ENCODE measurements at places on chromosomes 1 and 21. TPM values are rescaled to one million over a fixed set of nuclear protein-coding genes. Genes with fewer than 3 reads are reported as not detected.

DNA sequence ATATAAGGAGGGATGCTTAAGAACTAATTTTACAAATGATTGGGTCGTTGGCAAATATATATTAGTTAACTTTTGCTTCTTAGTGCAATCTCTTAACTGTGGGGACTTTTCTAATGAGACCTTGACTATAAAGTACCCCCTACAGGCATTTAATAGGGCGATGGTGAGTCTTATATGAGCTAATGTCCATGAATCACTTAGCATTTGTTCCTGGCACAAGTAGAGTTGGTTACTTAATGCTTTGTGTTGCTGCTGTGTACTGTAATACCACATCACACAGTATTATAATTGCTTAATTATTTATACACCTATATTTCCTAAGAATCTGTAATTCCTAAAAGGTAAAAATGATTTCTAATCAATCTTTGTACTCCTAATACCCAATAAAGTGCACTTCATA is 25.3 kb upstream of the TMCO1 start:
- no peaks in the 10 kb centered on the region for H3K36me3 ChIP-seq
- DNase-seq: no peak
- H3K4me1 ChIP-seq: no peaks in the 10 kb centered on the region
- H3K27ac ChIP-seq: no peak overlapping the region
- no peaks in the 10 kb centered on the region for H3K27me3 ChIP-seq

DNA sequence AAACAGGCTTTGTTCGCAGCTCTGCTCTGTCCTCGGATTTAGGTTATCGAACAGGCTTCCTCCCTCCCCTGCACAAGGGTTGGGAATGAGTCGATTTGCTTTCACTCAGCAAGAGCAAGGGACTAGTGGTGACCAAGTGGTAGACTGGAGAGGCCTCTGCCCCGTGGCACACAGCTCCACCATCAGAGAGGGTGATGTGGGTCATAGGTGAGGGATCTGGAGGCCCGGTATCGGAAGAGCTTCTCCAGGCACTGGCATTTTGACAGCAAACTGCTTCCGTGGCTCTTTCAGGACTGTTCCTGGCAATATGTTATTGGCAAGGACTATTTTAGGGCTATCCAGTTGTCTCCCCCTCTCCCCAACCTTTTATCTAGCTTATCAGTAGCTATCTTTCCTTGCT is 3.1 kb upstream of the ELF3 start:
- DNase-seq: no peak
- no peaks in the 10 kb centered on the region for H3K27me3 ChIP-seq
- H3K4me3 ChIP-seq: peak overlapping the region; percentile 20

DNA sequence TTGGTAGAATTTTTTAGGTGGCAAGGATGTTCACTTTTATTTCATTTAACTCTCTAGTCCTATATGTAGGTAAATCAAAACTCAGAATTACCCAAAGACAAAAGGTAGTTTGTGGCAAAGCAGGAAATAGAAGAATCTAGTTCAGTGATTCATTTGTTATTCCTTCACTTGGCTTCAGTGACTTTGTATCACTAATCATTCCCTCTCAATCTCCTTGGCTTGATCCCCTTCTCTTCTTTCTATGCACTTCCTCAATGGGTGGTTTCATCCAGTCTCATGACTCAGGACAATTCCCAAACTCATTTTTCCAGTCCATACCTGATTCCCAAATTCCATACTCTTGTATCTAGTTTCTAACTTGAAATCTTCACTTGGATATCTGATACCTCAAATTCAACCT is 64.9 kb downstream of the PRKACB start:
- no peak overlapping the region for H3K27ac ChIP-seq
- DNase-seq: no peak
- H3K4me1 ChIP-seq: no peaks in the 10 kb centered on the region
- H3K27me3 ChIP-seq: no peaks in the 10 kb centered on the region
- no peak overlapping the region for H3K4me3 ChIP-seq

DNA sequence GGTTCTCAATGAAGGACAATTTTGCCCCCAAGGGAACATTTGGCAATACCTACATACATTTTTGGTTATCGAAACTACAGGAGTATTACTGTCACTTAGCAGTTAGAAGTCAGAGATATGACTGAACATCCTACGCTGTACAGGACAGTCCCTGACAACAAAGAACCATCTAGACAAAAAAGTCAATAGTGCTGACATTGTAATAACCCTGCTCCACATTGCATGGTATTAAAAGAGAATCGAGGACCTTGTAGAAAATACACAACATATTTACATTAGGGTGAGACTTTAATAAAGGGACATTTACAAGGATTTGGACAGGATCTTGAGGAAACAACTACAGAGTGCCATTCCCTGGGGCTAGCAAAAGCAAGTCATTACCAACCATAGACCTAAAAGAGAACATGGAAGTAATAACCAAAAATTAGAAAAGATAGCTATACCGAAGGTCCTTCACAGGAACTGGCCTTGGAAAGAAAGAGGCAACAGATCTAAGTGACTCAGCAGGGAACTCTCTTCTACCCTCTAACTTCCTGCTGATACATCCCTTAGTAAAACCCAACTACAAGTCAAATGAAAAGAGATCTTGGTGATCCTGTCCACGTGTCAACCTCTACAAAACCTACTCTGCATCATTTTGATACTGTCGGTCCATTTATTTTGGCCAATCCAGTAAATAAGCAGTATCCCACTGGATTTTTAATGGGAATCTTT is 40.2 kb downstream of the ANGPTL3 start:
- no peaks in the 10 kb centered on the region for H3K4me1 ChIP-seq
- no peak overlapping the region for H3K4me3 ChIP-seq
- peaks cover 26% of the 10 kb centered on the region for H3K36me3 ChIP-seq
- DNase-seq: no peak
- no peaks in the 10 kb centered on the region for H3K27me3 ChIP-seq

DNA sequence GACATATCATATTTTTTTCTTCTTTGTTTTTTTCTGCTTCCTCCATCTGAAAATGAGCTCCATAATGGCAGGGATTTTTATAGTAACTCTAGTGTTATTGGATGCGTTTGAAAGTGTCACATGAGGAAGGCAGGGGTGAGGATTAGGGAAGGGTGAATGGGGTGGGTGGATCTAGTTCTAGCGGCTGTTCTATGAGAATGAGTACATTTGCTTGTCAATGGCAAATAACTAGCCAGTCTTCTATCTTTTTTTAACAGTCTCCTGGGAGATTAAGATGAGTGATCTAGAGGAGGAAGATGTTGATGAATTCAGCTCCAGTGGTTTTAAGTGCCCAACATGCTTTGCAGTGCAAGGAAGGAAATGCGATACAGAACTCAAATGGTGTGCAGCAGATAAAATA is 5.8 kb downstream of the OR14I1 start:
- no peak overlapping the region for H3K4me3 ChIP-seq
- no peak for DNase-seq
- peaks cover 5% of the 10 kb centered on the region for H3K4me1 ChIP-seq
- no peaks in the 10 kb centered on the region for H3K27me3 ChIP-seq

GRCh38 chr1:3600354-3600753 is 11.0 kb downstream of the MEGF6 start:
- H3K4me3 ChIP-seq: no peak overlapping the region
- no peak overlapping the region for H3K27ac ChIP-seq
- peaks cover 48% of the 10 kb centered on the region for H3K4me1 ChIP-seq

DNA sequence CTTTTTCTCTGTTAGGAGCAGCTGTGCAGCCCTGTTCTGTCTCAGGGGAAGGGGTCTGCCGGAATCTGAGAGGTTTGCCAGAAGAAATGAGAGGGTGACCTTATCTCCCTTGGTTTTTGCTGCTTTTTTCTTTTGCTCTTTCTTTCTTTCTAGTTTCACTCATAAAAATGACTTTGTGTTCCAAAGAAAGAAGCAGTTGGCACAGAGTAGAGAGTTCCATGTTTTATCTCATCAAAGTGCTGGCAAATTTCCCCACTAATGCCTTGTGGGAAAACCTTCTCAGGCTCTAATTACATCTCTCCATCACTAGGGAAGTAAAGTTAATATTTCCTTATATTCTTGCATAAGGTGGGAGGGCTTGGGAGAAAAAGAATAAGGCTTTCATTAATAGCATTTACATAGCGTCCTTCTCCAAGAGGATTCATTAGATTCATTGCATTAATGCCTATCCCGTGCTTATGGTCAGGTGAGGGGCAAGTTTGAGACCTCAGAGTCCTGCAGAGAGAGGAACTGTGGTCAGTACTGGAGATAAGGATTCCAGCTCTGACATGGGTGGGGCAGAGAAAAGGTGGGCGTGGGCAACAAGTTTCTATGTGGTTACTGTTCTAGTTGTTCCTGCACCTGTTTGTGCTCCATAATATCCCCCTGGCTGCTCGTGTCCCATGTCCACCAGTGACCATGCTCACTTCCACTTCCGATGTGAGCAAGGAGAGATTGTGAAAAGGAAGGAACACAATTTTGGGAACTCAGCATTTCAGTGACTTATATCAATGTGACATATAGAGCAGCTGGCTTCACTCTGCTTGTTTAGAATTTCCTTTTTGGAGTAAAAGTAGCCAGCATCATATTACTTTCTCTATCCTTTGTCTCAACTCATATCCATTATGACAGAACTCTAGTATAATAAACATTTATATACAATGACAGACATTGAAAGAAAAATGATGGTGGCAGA is 79.5 kb downstream of the DISC1 start:
- H3K4me3 ChIP-seq: no peak overlapping the region
- H3K27ac ChIP-seq: no peak overlapping the region
- no peaks in the 10 kb centered on the region for H3K36me3 ChIP-seq
- DNase-seq: no peak
- H3K4me1 ChIP-seq: peaks cover 13% of the 10 kb centered on the region

- no peak overlapping the region for H3K4me3 ChIP-seq
- H3K27ac ChIP-seq: no peak overlapping the region
- H3K27me3 ChIP-seq: peaks cover 4% of the 10 kb centered on the region
- DNase-seq: no peak
- no peaks in the 10 kb centered on the region for H3K36me3 ChIP-seq
- H3K4me1 ChIP-seq: no peaks in the 10 kb centered on the region
Observed at GRCh38 chr1:114262337-114262736, 108.7 kb upstream of the SYT6 start.

- DNase-seq: no peak
- no peaks in the 10 kb centered on the region for H3K36me3 ChIP-seq
- H3K27me3 ChIP-seq: no peaks in the 10 kb centered on the region
- no peak overlapping the region for H3K4me3 ChIP-seq
- no peak overlapping the region for H3K27ac ChIP-seq
Observed at GRCh38 chr21:17270229-17270628, 242.6 kb upstream of the CXADR start.

GRCh38 chr1:10108134-10108663 is 75.4 kb downstream of the UBE4B start:
- no peak overlapping the region for H3K27ac ChIP-seq
- H3K4me1 ChIP-seq: no peaks in the 10 kb centered on the region
- no peaks in the 10 kb centered on the region for H3K27me3 ChIP-seq
- no peak overlapping the region for H3K4me3 ChIP-seq

GRCh38 chr1:18950401-18951026 is 6.0 kb downstream of the IFFO2 start:
- DNase-seq: peak; percentile 74
- H3K27me3 ChIP-seq: no peaks in the 10 kb centered on the region
- H3K4me1 ChIP-seq: peaks cover 97% of the 10 kb centered on the region
- H3K27ac ChIP-seq: peak overlapping the region; percentile 91
- H3K4me3 ChIP-seq: peak overlapping the region; percentile 52

GRCh38 chr21:27787046-27787445 is 820.2 kb upstream of the ADAMTS5 start:
- no peaks in the 10 kb centered on the region for H3K4me1 ChIP-seq
- no peak for DNase-seq
- H3K27me3 ChIP-seq: no peaks in the 10 kb centered on the region
- H3K36me3 ChIP-seq: no peaks in the 10 kb centered on the region

- peaks cover 9% of the 10 kb centered on the region for H3K4me1 ChIP-seq
- no peak overlapping the region for H3K27ac ChIP-seq
Observed at GRCh38 chr1:198879711-198880306, 241.0 kb downstream of the PTPRC start.

DNA sequence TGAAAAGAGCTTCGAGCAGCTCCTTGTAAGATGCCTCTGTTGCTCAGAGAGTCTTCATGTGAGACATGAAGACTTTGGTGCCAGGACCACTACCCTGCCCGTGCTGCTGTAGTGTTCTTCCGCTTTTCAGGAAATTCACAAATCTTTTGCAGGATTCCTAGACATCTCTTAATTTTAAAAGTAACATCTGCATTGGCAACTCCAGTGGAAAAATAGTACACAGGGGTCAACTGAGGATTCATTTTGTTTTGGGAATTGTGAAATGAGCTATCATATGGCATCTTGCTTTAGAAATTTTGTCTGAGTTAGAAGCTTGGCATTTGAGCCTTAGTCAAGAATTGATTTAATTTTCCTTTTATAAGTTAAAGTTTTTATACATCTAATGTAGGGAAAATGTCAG is 7.2 kb downstream of the PRDM2 start:
- H3K4me3 ChIP-seq: no peak overlapping the region
- H3K27ac ChIP-seq: no peak overlapping the region
- no peak for DNase-seq
- no peaks in the 10 kb centered on the region for H3K27me3 ChIP-seq

- H3K4me3 ChIP-seq: no peak overlapping the region
- no peak for DNase-seq
- H3K27ac ChIP-seq: no peak overlapping the region
- peaks cover 71% of the 10 kb centered on the region for H3K27me3 ChIP-seq
- H3K36me3 ChIP-seq: no peaks in the 10 kb centered on the region
Observed at GRCh38 chr1:911875-912739, 11.6 kb upstream of the SAMD11 start.

GRCh38 chr1:173009597-173009996 is 41.1 kb downstream of the TNFSF18 start:
- no peaks in the 10 kb centered on the region for H3K27me3 ChIP-seq
- H3K4me1 ChIP-seq: no peaks in the 10 kb centered on the region
- no peaks in the 10 kb centered on the region for H3K36me3 ChIP-seq
- peak; percentile 50 for DNase-seq

GRCh38 chr1:115059316-115059715 is 29.7 kb downstream of the TSHB start:
- no peaks in the 10 kb centered on the region for H3K27me3 ChIP-seq
- H3K27ac ChIP-seq: no peak overlapping the region
- H3K36me3 ChIP-seq: no peaks in the 10 kb centered on the region
- H3K4me1 ChIP-seq: peaks cover 8% of the 10 kb centered on the region
- no peak overlapping the region for H3K4me3 ChIP-seq
- no peak for DNase-seq

GRCh38 chr21:43779660-43780059 is 3.6 kb upstream of the CSTB start:
- H3K27ac ChIP-seq: no peak overlapping the region
- peaks cover 20% of the 10 kb centered on the region for H3K4me1 ChIP-seq
- no peaks in the 10 kb centered on the region for H3K36me3 ChIP-seq
- no peaks in the 10 kb centered on the region for H3K27me3 ChIP-seq
- H3K4me3 ChIP-seq: no peak overlapping the region

- no peaks in the 10 kb centered on the region for H3K27me3 ChIP-seq
- DNase-seq: no peak
- no peaks in the 10 kb centered on the region for H3K4me1 ChIP-seq
- H3K36me3 ChIP-seq: no peaks in the 10 kb centered on the region
- no peak overlapping the region for H3K4me3 ChIP-seq
Observed at GRCh38 chr1:69494221-69494620, 73.5 kb upstream of the LRRC7 start.

TRAF3IP3 gene
- 12.4 TPM for total RNA-seq

FAM72C gene
- total RNA-seq: not detected

CTNNBIP1 gene
- 35.0 TPM for total RNA-seq

ASAP3 gene
- total RNA-seq: 34.5 TPM

ARTN gene
- 0.27 TPM for total RNA-seq

BSND gene
- total RNA-seq: not detected

UMODL1 gene
- 0.50 TPM for total RNA-seq

PPP1R8 gene
- 31.3 TPM for total RNA-seq

TMEM54 gene
- 44.0 TPM for total RNA-seq

CCT3 gene
- 117 TPM for total RNA-seq

RPS27 gene
- total RNA-seq: 1,826 TPM

GBP7 gene
- total RNA-seq: not detected

PM20D1 gene
- 0.30 TPM for total RNA-seq

DCST1 gene
- total RNA-seq: not detected

CLCA4 gene
- not detected for total RNA-seq

PDC gene
- not detected for total RNA-seq

All from lower lobe of right lung (tissue), 2 donors.